Stimulated activated CD8-positive, alpha-beta memory T cell treated with anti-CD3 and anti-CD28 coated beads, Interleukin-7, amount 100 ng/mL, for 24 hours (primary cell): ENCODE measurements at places on chromosomes 11 and 22.
A peak's percentile ranks its signal among the peaks of the same experiment; 100 is the strongest.

- DNase-seq: no peak
Observed at GRCh38 chr22:44276041-44276440, 36.7 kb downstream of the SHISAL1 start.

GRCh38 chr11:131668500-131669400, 298.3 kb downstream of the NTM start:
- DNase-seq: peak; percentile 21

GRCh38 chr22:43990044-43990443, 34.1 kb upstream of the PARVB start:
- DNase-seq: no peak

GRCh38 chr11:69250186-69251056, 43.5 kb upstream of the MYEOV start:
- no peak for DNase-seq

GRCh38 chr22:19407649-19408606, 23.6 kb downstream of the HIRA start:
- no peak for DNase-seq

GRCh38 chr11:3030289-3031070, 26.7 kb downstream of the CARS1 start:
- no peak for DNase-seq

DNA sequence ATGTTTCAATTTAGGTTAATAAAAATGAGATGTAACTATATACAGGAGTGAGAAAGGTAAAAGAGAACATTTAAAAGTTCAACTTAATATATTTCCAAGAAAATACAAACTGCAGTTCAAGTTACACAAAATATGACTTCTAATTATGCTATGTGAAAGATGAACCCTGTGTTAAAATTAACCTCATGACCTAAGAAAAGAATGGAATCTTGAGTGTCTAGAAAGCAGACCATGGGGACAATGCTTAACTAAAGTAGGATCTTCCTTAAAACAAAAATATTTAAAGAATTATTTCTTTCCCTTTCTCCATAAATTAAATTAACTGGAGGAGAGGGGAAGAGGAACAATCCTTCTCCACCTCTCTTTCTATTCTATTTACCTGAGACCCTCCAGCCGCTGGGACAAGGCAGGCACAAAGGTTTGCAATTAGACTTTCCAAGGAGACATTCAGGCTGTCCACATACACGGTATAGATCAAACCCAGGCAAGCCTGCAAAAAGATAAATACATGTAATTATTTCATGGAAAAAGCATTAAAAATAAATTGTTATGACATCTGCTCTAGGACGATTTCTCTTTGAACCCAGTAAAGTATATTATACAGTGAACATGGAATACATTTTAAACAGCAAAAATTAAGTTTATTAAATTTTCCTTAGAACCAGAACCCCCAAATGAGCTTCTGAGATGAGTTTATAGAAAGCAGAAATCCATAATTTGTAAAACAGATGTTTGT, 264.5 kb downstream of the SBF2 start:
- DNase-seq: no peak

DNA sequence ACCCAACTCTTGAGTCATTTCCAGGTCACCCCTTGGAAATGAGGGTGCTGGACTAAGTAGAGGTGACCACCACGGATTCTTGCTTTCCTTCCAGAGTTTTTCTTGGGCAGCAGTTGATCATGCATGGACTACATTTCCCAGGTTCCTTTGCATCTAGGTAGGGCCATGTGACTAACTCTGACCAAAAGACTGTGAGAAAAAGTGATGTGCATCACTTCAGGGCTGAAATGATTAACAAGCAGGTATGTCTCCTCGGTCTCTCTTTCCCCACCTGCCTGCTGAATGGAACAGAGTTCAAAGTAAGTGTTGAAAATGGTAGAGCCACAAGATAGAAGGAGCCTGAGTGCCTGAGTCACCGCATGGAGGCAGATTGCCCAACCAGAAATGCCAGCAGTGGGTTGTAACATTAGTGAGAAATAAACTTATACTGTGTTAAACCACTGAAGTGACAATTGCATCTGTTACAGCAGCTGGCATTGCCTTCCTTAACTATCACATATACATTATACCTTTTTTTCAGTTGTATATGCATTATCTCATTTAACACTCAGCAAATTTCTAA, 113.5 kb downstream of the MN1 start:
- no peak for DNase-seq

DNA sequence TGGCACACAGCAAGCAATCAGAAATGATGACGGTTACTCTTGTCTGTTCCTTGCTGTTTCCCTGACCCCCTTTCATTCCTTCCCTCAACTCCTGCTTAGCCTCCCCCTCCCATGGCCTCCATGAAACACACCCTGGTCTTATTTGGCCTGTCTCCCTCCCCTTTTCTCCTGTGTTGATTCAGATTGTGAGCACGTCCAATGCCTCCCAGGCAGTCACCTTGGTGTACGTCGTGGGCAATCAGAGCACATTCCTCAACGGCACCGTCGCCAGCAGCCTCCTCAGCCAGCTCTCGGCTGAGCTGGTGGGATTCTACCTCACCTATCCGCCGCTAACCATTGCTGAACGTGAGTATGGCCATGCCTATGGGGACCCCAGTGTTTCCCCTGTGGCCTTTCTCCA, 141.1 kb downstream of the C11orf91 start:
- DNase-seq: no peak

DNA sequence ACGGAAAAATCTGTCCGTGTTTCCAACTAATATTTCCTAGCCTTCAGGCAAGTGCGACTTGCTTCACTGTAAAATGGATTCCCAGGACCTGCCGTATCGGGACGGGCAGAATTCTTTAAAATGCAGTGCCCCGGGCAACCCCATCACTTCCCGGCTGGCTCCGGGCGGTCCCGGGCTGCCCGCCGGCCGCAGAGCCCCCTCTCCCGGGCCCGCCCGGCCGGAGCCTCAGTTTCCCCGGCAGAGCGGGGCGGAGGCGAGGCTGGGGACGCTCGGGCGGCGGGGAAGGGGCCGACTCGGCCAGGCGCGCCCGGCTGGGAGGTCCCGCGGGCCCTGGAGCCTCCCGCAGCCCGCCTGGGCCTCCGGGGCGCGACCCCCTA, 84.2 kb upstream of the WNT7B start:
- no peak for DNase-seq

DNA sequence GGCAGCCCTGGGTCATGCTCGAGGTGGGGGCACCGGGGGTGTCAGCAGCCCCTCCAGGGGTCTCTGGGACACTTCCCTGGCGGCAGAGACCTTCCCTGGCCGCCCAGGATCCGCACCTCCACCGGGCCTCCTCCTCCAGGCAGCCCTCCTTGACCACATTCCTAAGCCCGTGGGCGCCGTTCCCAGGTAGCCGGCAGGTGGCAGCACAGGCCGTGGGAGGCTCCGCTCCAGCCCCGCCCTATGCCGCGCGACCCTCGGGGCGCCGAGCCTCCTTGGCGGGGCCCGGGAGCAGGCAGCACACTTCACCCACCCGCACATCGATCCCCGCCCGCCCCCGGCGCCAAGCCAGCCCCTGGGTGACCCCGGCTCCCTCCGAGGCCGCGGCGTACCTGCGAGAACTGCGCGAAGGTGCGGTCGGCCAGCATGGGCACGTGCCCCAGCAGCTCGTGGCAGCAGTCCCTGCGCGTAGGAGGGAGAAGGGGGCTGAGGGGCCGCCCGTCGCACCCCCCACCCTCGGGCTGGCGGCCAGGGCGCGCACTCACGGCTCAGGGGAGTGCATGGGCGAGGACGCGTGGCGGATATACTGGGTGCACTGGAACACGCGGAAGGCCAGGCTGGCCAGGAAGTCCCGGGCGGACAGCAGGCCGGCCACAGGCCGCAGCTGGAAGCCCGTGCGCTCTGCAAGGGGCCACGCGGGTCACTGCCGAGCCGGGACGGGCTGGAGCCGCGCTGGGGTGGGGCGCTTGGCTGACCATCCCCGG, 5.3 kb upstream of the INS start:
- no peak for DNase-seq

DNA sequence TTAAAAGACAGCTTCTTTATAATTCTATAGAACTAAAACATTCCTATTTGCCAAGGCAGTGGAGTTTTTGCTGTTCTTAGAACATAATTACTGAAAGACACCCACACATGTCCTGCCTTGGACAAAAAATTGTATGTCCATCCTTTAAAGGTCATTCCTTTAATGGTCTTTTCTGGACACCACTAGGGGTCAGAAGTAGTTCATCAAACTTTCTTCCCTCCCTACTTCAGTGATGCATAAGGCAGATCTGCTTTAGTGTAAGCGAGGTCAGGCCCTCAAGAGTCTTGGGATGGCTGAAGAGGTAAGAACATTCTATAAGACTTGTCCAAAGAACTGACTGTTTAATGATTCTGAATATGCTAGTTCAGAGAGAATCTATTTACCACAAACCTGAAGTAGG, 4.3 kb upstream of the OR51V1 start:
- DNase-seq: no peak

DNA sequence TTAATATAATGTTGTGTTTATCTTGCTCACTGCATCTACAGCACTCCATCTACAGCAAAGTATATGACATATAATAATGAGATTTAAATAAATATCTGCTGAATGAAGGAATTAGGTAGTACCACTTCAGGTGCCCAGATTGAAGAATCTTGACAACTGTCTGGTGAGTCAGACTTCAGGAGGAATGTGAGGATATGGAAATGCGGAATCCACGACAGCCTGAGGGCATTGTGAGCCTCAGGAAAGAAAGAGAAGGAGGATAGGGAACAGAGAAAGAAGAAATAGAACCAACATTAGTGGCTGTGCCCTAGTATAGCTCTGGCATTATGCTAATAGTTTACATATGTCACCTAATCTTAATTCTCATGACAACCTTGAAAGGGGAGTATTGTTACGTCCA, 304.4 kb downstream of the AASDHPPT start:
- DNase-seq: no peak

GRCh38 chr11:26126741-26127140, 205.2 kb upstream of the ANO3 start:
- DNase-seq: no peak

DNA sequence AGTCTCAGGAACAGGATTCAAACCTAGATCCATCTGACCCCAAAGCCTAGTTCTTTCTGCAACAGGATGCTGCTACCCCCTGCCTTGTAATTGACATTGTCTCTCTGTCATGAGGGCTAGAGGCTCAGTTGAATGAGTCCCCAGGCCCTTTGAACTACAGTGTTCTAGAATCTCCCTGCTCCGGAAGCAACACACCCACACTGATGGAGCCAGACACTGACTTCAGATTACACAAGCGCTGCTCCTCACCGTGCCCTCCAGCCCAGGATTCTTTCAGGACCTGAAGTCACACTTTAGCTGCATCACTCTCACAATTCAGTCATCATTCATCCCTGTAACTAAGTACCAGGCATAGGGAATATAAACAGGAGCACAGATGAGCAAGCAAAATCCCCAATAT, 69.6 kb downstream of the RAB30 start:
- no peak for DNase-seq

DNA sequence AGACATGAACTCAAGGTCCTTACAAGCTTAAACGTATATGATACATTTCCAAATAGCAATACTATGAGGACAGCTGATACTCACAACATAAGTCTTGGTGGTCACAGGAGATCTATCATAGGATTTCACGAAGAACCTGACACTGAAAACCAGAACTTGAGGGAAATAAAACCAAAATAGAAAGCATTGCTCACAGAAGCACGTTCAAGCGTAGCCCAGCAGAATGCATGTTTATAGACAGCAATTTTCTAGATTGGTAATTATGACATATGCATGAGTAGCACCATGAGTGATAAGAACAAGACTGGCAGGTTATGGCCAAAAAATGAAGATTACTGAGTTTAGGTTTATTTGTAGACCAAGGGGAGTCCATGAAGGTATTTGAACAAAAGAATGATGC, 243.5 kb downstream of the ETS1 start:
- DNase-seq: no peak

GRCh38 chr11:44860346-44860745, 90.3 kb downstream of the TP53I11 start:
- DNase-seq: no peak

GRCh38 chr11:121405646-121406045, 46.5 kb upstream of the SORL1 start:
- DNase-seq: no peak

DNA sequence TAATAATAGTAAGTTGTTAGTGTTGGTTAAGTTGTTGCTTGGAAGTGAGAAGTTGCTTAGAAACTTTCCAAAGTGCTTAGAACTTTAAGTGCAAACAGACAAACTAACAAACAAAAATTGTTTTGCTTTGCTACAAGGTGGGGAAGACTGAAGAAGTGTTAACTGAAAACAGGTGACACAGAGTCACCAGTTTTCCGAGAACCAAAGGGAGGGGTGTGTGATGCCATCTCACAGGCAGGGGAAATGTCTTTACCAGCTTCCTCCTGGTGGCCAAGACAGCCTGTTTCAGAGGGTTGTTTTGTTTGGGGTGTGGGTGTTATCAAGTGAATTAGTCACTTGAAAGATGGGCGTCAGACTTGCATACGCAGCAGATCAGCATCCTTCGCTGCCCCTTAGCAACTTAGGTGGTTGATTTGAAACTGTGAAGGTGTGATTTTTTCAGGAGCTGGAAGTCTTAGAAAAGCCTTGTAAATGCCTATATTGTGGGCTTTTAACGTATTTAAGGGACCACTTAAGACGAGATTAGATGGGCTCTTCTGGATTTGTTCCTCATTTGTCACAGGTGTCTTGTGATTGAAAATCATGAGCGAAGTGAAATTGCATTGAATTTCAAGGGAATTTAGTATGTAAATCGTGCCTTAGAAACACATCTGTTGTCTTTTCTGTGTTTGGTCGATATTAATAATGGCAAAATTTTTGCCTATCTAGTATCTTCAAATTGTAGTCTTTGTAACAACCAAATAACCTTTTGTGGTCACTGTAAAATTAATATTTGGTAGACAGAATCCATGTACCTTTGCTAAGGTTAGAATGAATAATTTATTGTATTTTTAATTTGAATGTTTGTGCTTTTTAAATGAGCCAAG, 2.7 kb downstream of the NEAT1 start:
- DNase-seq: peak; percentile 44

DNA sequence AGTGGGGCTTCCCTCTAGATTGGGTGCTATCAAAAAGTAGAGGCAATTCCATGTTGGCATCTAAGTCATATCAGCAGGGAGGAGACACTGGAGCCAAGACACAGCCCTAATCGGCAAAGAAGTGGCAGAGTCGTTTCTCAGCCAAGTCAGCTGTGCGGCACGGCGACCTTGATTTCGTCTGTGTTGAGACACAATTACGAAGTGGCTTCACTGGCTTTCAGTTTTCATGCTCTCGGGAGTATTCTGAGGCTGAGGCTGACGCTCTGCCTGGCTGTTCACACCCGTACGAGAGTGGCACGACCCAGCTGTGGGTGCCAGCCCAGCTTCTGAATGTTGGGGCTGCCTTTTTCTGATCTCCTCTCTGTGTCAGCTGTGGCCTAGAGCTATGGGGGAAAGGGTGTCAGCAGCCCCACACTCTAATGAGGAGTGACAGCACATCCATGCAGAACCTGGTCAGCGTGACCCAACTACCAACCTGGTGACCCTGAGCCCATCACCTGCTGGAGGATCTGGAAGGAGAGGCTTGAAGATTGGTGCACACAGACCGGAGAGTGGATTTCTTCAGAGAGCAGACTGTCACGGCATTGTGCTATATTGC, 105.7 kb upstream of the TMEM45B start:
- no peak for DNase-seq

- no peak for DNase-seq
Observed at GRCh38 chr22:16964366-16964765, 43.7 kb downstream of the GAB4 start.

- no peak for DNase-seq
Observed at GRCh38 chr11:77407613-77408012, 66.3 kb downstream of the PAK1 start.
